ENCODE measurements at places on chromosomes 7 and 10.

DNA sequence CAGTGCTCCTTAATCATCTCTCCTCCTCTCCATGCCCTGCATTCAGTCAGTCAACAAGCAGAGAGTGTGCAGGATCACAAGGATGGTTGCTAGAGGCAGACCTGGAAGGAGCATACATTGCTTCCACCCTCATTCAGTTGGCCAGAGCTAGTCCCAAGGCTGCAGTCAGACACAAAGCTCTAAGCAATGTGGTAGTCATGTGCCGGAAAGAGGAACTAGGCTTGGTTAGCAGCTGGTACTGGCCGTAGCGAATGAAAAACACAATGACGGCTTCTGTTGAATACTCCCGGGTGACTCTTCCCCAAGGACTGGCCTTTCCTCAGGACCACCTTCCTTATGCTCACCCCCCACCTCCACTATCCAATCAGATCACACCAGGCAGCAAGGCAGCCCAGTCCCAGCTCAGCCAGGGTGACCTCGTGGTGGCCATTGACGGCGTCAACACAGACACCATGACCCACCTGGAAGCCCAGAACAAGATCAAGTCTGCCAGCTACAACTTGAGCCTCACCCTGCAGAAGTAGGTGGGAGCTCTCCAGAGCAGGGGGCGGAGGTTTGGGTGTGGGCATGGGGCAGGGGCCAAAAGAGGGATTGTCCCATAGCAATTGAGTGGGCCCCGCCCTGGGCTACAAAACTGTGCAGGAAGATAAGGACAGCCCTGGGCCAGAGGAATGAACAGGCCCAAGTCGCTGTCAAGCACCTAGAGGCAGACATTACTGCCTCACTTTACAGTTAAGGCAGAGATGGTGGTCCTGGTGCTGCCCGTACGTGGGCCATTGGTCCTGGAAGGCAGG is 10.9 kb downstream of the LDB3 start:
- DNase-seq = no peak

DNA sequence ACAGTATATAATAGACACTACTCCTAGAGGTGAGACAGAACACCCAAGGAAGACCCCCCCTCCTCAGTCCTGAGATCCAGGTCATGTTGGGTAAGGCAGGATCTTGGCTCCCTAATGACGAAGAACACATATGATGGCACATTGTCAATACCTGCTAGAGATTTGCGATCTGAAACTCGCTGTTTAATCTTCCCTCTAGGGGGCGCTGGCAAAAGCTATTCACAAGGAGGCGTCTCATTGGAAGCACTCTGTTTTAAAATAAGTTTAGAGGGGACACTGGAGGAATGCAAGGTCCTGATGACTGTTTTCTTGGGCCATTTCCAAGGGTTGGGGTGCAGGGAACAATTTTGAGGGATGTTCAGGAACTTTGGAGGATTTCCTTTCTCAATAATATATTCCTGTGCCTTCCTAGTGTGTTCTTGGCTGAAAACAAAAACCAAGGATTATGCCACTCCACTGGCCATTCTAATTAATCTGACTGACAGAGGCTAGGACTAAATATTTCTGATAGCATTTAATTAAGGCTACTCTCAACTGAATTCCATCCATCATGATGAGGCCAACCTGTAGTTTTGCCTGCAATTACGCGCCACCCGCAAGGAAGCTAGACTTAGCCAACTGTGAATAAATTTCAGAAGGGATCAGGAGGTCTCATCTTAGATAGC is 1013.8 kb upstream of the MBL2 start:
- DNase-seq = no peak

GRCh38 chr10:118870467-118871243 is 115.9 kb upstream of the CACUL1 start:
- no peak for DNase-seq

- DNase-seq = no peak
Measured at GRCh38 chr10:67506757-67507091, 189.3 kb downstream of the CTNNA3 start.

DNA sequence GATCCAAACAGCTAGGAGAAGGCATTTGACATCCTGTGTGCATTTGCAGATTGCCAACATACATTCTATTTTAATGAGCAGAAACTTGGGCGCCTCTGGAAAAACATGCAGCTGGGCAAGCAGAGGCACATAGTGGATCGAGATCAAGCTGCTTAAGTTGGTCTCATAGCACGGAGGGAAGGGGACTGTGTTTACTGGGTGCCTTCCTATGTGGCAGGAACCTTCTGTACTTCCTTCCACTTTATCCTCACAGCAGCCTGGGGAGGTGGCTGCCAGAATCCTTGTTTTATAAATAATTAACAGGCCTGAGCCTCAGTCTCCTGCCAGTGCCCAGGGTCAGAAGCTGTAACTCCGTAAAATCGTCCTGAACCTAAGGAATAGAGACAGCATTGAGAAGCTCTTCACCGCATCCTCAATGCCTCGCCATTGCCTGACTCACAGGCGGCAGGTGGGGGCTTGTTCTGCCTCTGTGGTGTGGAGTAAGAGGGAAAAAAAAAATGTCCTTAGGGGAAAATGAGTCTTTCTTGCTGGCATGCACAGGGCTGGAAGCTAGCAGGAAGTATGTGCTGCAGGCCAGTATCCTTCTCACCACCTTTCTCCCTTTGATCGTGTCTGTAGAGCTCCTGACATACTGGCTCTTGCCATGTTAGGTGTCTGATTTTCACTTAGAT is 6.2 kb downstream of the VWA2 start:
- DNase-seq = no peak

DNA sequence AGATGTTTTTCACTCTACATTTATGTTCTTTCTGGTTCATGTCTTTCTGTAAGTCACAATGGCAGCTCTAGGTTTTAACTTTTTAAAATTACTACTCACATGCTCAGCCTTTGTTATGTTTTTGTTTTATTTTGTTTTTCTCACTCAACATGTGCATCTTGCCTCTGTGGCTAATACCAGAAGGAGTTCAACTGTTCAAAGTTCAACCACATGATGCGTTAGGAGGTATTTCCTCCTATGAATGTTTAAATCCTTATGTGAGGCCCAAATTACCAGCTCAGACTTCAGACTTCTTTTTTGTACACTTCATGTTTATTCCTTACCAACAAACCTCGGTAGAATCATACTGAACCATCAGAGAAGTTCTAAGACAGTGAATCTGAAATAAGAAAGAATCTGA is 151.6 kb downstream of the MALRD1 start:
- DNase-seq = no peak

DNA sequence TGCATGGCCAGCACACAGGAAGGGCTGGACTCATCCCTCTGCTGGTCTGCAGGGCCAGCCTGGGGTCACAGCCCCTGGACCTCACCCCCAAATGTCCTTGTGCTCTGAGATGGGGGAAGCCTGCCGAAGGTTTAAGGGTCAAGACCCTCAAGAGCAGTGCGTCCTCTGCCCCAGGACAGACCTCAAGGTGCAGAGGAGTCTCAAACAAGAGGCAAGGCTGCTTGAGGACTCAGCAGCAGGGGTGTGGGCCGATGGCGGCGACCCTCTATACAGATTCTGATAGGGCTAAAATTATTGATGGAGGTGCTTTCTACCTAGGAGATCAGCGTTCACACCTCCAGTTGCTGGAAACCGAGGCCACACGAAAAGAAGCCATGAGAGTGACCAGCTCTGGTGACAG is 80.7 kb downstream of the ZRANB1 start:
- DNase-seq = no peak

DNA sequence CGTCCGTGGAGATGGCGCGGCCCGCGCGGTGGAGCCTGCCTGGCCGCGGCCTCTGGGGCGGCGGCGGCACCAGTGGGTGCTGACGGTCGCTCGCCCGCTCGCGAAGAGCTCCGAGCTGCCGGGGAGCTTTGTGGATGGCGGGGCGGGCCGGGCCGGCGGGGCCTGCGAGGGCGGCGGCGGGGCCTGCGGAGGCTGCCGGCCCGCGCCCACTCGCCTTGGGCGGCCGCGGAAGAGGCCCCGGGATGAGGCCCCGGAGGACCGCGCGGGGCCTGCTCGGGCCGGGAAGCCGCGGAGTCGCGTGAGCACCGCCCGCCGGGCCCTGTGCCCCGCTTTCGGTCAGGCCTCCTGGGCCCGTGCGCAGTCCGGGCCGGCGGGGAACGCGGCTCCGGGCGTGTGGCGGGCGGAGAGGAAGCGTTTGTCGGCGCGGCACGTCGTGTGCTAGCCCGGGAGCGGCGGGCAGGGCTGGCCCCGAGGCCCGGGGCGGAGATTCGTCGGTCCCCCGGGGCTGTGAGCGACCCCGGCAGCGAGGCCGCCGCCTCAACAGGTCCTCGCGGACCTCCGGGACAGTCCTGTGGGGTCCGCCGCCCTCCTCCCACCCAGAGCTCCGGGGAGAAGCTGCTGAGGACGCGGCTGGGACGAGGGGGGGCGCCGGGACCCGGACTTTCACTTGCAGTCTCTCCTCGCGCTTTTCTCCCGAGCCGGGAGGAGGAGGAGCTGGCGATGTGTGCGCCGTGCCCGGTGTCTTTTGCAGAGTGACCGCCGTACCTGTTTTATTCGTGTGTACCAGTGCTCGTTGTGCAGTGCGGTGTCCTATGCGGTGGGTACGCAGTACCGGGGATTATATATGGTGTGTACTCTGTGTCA is 578 bp downstream of the ZMYND11 start:
- DNase-seq = no peak

- DNase-seq = no peak
Measured at GRCh38 chr10:36872702-36873393, 252.6 kb upstream of the ANKRD30A start.

DNA sequence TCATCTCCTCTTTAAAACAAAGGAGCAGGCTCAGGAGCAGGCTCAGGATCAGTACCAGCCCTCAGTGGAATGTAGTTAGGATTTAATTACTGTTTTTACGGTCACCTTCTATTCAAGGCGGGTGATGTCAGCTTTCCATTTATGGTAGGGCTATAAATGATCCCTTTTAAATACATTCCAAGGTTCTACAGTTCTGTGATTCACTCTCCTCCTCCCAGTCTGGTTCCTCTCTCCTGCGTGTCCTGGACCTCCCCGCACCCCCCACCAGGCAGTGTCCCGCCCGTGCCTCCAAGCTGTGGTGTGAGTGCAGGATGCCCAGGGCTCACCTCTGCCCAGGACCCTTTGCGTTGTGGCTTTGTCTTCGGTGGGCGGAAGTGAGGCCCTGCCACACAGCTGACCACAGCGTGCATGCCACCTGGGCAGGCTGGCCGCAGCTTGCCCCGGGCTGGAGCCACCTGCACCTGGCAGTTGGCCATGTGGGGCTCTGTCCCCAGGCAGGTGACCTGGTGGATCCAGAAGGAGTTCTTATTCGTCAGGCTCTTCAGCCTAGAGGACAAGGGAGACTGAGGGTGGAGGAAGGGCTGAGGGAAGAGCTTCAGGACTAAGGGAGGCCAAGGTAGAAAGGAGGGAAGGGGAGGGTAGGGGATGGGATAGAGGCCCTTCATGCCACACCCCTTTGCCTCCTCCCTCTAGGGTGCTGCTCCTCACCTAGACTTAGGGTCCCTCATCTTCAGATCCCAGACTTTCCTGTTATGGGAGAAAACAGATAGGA is 9.1 kb downstream of the LOXL4 start:
- no peak for DNase-seq

GRCh38 chr7:37076668-37077067 is 352.4 kb upstream of the AOAH start:
- no peak for DNase-seq

DNA sequence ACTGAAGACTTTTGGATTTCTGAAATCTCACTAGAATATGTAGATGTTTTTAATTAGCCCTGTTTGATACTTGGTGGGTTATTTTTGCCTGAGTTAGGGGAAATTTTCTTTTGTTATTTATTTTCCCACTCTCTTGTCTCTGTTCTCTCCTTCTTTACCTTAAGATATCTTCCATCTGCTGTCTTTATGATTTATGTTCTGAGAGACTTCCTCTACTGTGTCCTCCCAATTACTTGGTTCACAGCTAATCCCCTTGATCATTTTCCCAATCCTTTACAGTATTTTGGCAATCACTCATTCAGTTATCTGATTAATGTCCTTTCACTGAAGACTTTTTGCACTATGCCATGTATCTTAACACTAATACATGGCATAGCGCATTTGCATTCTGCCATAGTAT is 49.5 kb upstream of the SRPK2 start:
- no peak for DNase-seq

DNA sequence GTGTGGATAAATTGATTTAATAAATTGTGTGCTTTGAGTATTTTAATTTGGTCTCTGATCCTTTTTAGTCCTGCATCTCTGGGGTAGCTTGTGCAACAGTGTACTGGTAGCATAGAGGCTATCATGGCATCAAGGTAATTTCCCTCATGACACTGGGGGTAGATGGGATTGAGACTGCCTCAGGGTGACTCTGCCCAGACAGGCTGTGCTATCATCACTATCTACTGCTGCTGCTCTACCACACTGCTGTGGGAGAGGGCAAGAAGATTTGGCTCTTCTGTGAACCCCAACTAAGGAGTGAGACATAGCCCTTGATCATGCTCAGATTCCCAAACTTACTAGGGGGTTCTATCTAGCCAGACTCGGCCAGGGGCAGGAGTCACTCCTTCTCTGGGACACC is 43.6 kb upstream of the JAZF1 start:
- no peak for DNase-seq

- no peak for DNase-seq
Measured at GRCh38 chr7:85566095-85566794, 379.4 kb upstream of the SEMA3D start.

GRCh38 chr7:90209776-90210175 is 1.8 kb upstream of the STEAP2 start:
- no peak for DNase-seq

DNA sequence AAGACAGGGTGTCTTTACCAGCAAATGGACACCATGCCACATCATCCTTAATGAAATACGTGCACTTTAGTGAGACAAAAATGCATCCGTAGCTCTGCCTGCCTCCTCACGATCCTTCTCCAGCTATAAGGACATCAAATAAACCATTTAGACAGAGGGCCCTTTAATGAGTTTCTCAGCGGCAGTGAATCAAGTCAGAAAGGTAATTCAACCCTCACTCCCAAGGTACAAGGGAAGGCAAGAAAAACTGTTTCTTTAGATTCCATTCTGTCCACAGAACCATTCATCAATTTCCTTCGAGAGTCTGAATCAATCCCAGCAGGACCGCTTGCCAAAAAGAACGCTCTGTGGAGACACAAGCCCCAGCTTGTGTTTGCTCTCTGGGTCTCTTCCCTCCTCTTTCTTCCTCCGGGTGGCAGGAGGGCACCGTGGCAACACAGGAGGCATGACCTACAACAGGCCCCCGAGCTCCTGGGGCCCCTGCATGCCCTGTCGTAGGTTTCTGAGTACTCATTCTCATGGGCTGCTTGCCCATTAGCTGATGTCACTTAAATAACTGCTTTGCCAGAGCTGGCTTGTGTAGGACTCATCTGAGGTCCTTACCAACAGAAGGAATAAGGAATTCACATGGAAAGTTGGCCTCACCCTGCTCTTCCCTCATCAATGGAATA is 297.8 kb upstream of the PRKCQ start:
- DNase-seq = no peak
